ENCODE measurements at places on chromosomes 5 and 9.

DNA sequence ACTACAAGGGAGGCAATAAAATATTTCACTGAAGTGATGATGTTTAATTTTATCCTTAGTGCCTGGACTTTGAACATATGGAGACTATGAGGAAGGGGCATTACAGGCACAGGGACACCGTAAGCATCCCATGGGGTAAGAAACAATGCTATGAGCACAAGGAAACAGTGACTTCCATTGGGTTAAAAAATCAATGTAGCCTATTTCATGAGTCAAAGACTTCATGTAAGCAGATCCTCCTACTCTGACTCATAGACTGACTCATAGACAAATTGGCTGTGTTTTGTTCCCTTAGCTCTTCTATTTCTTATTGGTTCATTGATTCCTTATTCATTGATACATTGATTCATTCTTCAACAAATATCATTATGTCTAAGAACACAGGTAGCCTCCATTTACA lies 351.0 kb downstream of the PRELID2 start:
- no peak for DNase-seq

DNA sequence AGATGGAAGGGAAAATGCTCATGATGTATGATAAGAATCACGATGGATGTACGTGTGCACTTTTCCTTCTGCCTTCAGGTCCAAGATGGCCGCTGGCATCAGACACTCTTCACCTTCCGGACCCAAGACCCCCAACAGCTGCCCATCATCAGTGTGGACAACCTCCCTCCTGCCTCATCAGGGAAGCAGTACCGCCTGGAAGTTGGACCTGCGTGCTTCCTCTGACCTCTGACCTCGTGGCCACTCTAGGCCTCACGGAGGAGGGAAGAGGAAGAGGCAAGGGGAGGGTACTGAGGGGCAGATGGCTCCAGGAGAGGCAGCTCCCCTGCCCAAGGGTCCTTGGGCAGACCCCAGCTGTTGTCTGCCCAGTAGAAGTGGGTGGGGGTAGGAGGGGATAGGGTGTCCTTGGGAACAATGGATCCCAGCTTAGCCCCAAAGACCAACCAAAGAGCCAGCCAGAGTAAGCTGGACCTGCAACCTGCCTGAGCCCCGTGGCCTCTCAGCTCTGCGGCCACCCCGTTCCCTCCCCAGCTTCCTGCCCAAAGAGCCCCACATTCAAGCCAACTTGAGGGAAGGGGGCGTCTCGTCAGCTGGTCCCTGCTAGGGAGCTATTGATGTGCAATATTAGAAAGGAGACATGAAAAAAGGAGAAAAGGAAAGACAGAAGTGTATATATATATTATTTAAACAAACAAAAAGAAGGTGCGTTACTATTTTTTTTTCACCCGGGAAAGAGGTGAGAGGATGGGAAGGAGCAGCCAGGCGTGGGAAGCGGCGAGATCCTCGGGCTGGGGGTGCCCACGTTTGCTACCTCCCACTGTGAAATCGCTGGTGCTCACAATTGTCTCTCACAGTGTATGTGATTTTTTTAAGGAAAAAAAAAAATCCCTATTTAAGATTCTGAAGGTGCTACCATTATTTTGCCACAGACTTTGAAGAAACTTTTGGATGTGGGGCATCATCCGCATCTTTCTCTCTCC lies 12.1 kb upstream of the ORM1 start:
- DNase-seq: no peak

GRCh38 chr5:133562554-133562953 lies 49.8 kb downstream of the FSTL4 start:
- DNase-seq: no peak

DNA sequence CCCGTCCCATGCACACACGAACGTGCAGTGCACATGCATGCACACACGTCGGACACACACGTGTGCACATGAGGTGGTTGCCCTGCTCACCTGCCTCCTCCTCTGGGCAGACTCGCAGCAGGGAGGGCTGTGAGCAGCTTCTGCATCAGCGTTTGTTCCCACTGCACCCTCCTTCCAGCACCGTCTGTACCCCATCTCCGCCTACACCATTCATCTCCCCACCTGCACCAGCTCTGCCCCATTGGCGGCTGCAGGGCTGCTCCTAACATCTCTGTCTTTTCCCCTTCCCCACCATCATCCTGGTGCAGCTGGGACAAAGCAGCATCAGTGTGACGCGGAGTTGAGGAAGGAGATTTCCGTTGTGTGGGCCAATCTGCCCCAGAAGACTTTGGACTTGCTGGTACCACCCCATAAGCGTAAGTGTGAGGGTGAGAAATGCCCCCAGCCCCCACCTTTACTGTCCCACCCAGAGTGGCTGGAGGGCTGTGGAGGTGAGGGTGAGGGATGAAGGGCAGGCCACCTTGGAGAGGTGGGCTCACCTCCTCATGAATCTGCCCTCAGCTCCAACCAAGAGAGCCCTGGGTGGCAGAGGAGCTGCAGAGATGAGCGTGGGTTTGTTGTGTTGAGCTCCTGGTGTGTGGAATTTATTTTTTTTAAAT lies 234.6 kb downstream of the CACNA1B start:
- DNase-seq: no peak

DNA sequence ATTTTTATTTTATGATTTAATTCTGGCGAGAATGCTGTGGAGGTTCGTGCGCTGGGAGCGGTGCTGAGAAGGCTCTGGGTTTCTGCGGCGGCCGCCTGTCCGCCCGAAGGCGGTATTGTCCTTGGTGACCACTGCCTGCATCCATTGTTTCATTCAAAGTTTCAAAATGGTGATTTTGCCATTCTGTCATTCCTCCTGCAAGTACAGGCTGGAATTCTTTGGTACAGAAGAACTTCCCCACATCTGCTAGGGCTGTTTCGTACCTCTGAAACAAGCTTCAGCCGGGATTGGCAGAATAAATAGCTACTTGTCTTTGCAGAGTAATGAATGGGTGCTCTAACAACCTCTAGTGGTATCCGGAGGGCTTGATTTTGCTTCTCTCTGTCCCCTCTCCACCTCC lies 112.6 kb upstream of the CACNA1B start:
- DNase-seq: no peak

DNA sequence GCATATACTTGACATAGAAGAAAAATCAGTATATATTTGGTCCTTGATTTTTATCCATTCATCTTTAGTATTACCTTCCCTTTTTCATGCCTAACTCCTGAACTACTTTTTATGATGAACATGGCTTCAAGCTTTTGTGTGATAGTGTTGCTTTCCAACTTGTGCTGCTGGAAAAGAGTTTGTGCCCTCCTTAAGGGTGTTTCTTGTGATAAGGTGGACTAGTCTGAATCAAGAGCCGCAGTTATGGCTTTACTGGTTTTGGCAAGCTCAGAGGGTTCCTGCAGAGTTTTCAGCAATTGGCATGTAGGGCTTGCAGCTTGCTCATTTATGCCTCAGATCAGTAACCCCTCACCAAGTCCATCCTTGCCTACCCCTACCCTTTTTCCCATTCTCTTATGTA lies 20.5 kb downstream of the POLR3G start:
- DNase-seq: no peak

DNA sequence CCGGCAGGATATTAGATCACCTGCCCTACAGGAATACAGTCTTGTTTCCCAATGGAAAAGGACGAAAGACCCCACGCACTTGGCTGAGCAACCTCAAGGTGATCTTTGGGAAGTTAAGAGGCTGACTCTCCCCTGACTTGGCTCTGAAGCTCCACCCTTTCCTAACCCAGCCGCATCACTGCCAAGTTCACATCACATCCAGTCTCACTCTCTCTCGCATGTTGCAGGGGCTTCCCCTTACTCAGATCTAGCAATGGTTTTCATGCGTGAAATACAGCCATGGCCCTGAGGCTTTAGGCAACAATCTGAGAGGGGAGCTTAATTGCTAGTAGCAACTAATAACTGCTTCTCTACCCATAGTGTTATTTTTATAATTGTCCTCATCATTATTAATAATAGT lies 211.6 kb downstream of the DOCK8 start:
- DNase-seq: no peak

Measured in SHP77 treated with DMSO at 0.1 percent for 48 hours (cell line).